ENCODE measurements at places on chromosomes 5 and 9. TPM values are rescaled to one million over a fixed set of nuclear protein-coding genes. Genes with fewer than 3 reads are reported as not detected.

Gene COL5A1
- total RNA-seq, result 0.49 TPM

DNA sequence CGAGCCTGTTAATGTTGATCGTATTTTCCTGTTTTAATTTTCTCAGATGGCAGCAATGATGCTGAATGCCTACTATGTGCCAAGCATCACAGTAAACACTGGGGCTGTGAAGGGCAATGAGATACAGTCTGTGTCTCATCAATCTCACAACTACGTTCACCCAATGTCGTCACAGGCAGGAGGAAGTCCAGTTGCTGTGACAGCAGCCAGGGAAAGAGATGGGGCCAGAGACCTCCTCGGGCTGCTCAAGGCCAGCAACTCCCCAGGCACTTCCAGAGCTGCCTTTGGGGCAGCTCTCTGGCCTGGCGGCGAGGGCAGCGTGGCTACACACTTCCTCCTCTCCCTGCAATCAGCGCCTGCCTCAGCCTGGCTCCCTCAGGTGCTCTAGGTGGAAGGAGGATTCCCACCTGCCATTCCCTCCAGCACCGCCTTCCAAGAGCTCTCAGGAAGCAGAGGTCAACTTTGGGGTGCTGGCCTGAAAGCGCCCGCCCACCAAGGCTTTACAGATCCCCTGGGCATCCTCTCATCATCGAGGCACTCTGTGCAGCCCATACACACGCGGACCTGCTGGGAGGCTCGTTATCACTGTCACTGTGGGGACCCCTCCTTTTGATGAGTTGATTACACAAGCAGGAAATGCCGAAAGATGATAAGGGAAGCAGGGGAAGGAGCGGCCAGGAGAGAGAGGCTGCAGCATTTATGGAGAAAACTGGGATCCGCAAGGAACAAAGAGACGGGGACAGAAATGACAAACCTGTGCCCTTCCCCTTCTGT lies 159.2 kb downstream of the ZDHHC21 start:
- no peak for DNase-seq

Gene STPG3
- total RNA-seq, result 0.63 TPM

DNA sequence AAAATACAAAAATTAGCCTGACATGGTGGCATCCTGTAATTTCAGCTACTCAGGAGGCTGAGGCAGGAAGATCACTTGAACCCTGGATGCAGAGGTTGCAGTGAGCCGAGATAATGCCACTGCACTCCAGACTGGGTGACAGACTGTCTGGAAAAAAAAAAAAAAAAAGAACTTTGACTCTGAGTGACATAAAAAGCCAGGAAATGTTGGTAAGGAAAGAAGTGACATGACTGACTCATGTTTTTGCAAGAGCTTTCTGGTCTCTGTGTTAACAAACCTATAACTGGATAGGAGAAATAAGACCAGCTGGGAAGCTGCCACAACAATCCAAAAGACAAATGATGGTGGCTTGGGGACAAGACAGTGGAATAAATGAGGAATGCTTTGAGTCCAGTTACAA lies 272.1 kb downstream of the HINT1 start:
- no peak for DNase-seq

DNA sequence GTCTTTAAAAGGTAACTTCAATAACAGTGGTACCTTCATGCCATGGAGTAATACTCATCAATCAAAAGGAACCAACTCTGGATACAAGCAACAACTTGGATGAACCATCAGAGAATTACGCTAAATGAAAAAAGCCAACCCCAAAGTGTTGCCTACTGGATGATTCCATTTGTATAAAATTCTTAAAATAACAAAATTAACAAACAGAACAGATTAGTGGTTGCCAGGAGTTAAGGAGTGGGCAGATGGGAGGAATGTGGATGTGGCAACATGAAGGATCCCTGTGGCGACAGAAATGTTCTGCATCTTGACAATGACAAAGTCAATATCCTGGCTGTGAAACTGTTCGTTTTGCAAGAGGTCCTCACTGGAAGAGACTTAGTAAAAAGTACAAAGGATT lies 50.5 kb downstream of the SPTLC1 start:
- no peak for DNase-seq

GRCh38 chr5:50738864-50739263 lies 72.4 kb downstream of the PARP8 start:
- no peak for DNase-seq

Gene SPATA31A3
- not detected for total RNA-seq

- no peak for DNase-seq
These were observed 17.0 kb downstream of the OR13J1 start for GRCh38 chr9:35852876-35853865.

Gene MLLT3
- total RNA-seq, result 40.0 TPM

DNA sequence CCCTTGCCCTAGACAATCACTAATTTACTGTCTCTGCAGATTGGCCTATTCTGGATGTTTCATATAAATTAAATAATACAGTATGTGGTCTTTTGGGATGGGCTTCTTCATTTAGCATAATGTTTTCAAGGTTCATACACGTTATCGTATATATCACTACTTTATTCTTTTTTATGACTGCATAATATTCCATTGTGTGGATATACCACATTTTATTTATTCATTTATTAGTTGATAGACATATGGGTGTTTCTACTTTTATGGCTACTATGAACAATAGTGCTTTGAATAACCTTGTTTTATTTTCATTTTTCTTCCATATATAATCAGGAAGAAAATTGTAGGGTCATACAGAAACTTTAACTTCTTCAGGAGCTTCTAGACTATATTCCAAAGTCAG lies 108.5 kb upstream of the PAPPA start:
- DNase-seq, result no peak

Gene DEPDC1B
- 34.5 TPM for total RNA-seq

GRCh38 chr9:36845844-36846243 lies 188.2 kb downstream of the PAX5 start:
- DNase-seq, result no peak

- no peak for DNase-seq
These were observed 292.0 kb upstream of the ZNF608 start for GRCh38 chr5:125038477-125038876.

- DNase-seq, result no peak
These were observed 3.2 kb upstream of the IRF1 start for GRCh38 chr5:132493821-132494220.

Gene LCN2
- total RNA-seq, result not detected

Gene FAM81B
- total RNA-seq, result not detected

Gene MARCHF3
- total RNA-seq, result 12.4 TPM

GRCh38 chr5:139979943-139980342 lies 63.2 kb downstream of the NRG2 start:
- no peak for DNase-seq

DNA sequence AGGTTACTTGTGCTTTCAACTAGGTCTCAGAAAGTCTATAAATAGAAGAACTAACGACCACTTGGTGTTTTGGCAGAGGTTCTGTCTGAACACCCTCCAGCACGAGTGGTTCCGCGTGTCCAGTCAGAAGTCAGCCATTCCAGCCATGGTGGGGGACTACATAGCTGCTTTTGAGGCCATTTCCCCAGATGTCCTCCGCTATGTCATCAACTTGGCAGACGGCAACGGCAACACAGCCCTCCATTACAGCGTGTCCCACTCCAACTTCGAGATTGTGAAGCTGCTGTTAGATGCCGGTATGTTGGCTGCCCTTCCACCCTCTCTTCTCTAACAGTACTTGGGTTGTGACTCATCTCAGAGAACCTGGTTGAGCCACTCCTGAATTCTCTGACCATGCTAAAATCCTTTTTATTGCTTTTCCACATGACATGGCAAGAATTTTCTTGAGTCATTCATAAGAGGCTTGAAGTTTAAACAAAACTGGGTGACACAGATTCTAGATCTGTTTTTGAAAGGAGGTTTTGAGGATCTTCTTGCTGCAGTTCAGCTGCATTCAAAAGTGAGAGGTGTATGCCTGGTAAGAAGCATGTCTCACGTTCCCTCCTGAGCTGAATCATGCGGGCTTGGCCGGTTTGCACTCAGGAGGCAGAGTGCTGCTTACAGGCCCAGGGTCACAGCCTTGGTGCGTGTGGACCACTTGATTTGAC lies 103.1 kb upstream of the DMRT1 start:
- no peak for DNase-seq

- no peak for DNase-seq
These were observed 135.3 kb upstream of the WWC1 start for GRCh38 chr5:168156170-168156569.

GRCh38 chr5:74216012-74216411 lies 424.5 kb downstream of the ENC1 start:
- DNase-seq, result no peak

DNA sequence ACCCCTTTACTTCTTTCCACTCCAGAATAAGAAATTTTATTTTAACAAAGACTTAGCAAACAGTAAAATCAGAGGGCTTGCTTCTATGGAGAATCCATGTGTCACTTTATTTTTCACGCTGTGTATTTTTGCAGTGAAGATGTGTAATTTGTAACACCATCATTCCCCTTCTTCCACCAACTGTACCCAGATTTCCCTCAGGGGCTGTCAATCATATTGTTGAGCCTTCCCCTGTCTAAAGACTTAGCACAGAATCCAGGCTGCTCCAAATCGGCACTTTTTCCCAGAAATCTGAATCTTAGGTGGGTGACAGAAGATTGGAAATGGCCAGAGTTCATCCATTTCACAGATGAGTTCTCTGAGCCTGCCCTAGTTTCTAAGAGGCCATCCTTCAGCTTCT lies 115.9 kb downstream of the GNAQ start:
- DNase-seq, result no peak

Gene QRFP
- not detected for total RNA-seq

GRCh38 chr9:18791074-18791473 lies 241.9 kb downstream of the SAXO1 start:
- no peak for DNase-seq

Gene SV2C
- total RNA-seq, result 0.23 TPM

DNA sequence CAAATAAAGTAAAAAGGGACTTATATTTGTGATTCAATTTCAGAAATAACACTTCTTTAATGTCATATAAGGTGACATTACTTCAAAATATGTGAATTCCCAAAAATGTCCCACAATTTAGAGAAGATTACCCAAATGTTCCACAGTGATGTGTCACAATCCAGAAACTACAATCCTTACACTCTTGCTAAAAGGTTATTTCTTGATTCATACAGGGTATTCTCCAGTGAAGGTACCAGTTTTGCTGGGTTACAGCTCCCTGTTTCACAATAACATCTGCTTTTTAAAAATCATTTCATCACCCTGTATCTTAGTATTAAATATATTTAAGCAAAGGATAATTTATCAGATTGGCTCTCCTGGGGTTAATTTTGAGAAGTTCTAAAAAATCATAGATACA lies 11.0 kb downstream of the FBN2 start:
- no peak for DNase-seq

DNA sequence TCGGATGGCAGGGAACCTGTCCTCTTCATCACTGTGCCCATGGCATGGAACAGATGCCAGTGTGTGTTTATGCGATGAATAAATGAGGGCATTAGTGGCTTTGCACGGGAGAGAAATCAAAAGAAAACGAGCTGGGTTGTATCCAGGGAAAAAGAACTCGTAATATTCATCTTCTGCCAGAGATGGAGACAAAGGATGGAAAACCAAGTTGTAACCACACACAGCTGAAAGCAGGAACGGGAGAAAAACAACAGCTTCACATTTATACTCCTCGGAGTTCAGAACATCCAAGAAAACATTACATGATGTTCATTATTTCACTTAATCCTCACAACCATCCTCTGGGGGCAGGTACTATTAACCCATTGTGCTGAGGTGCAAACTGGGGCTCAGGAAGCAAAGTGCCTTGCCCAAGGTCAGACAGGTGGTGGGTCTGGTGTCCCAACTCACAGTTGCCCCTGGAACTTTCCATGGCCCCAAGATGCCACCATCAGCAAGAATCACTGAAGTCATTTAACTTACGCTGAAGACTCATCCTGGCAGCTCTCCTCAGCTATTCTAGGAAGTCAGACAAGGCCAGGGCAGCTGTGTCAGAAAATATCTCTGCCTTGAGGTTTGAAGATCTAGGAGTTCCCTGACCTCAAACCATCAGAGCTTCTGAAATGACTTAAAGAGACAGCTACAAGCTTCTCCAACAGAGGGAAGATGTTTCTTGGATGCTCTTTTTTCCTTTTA lies 250.4 kb downstream of the NSG2 start:
- DNase-seq, result no peak

Gene C1QTNF2
- total RNA-seq, result not detected

Gene SLC24A2
- total RNA-seq, result not detected

DNA sequence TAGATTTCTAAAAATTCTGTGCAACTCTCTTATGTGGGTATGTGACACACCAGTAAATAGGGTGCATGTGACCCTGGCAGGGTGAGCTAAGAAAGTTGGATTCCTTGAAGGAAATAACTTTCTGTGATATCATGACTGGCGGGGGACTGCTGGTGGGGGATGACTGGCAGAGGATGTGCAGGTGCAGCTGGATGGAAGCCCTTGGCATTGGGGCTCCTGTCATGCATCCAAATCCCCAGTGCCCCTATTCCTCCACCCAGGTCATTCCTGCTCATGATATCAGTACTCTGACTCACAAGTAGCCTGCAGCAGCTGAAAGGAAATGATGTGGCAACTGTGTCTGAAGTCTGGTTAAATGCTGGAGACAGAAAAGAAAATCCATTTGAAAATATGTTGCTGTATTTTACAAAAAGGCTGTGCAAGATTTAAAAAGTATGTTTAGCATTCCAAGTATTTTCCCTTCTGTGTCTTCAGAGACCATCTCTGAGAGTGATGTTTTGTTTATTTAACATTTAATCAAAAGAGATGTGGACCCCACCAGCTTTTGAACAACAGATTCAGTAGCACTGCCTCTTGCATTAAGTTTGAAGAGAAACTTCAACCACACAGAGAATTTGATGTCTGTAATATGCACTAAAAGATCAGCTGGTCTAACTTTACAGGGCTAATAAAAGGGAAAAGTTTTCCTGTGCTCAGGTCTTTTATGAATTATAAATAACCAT lies 17.9 kb upstream of the ZSWIM6 start:
- no peak for DNase-seq
